ENCODE measurements at places on chromosomes 5 and 9.

DNA sequence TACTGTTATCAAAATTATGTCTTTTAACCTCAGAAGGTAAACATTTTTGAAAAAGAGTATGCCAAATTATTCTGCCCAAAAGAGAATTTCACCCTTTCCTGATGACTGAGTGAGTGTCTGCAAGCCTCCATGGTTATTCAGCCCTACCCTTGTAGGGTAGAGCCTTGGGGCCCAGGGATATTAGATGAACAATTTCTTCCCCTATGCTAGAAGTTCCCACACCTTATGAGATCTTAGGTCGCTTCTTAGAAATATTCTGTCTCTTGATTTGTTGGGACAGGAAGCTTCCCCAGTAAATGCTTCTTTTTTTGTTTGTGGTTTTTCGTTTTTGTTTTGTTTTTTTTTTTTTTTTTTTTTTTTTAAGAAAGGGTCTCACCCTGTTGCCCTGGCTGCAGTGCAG is 3.1 kb downstream of the CRB2 start:
- no peak for DNase-seq

DNA sequence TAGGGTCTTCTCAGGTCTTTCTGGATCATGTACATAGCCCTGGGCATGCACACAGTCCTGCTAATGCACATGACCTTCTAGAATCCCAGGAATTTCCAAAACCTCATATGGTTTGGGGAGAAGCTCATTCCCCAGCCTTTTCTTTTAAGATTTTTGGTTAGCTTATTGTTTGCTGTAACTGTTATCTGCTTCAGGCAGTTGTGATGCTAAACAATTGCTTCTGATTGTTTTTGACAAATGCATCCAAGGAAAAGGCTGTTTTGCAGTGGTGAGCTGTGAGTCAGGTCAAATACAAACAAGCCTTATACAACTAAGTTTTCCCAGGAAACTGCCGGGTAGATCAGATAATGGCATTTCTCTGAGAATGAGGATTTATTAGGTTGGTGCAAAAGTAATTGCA is 32.7 kb downstream of the SMC5 start:
- DNase-seq = no peak

DNA sequence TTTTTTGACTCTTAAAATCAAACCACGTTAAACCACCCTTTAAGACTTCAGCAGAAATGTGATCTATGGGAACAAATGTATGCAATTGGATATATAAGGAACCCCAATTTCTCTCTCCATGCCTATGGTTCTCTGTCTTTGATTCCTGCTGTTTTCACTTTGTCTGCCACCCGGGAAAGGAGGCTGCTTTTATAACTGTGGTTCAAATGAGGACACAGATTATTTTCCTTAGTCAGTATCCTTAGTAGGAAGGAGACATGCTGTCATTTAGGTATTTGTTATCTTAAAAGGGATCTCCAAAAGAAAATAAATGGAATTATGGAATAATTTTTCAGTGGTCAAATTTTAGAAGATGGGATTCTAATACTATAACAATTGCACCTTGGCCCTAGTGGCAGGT is 176.1 kb upstream of the NREP start:
- DNase-seq = no peak

DNA sequence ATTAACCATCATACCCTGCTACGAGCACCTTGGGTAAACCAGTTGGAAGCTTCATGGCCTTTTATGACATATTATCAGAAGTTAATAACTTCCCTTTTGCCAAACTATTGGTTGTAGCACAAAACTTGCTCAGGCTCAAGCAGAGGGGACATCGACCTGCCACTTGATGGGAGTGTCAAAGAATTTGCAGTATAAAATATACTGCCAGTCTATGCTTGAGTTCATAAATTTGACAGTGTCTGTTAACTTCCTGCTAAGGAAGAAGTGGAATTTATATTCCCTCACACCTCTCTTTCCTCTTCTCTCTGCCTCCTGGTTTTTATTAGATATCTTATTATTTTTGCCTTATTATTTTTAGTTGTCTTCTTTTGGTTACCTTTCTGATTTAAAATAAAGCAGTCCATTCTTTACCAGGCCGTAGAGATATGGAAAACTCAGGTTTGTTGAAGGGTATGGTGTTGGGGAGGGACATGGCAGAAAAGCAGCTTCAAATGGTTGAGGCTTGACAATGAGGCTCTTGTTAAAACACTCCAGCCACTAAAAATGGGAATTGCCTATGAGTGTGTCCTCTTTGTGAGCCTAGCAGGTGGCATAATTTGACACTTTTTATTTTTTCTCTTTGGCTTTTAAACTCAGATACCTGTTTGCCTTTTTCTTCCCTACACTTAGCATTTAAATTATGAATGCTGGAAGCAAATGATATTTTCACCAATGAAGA is 298.0 kb downstream of the DOCK8 start:
- DNase-seq = no peak

- DNase-seq = no peak
Measured at GRCh38 chr5:176719113-176719739, 71.9 kb downstream of the TSPAN17 start.

- DNase-seq = no peak
Measured at GRCh38 chr9:128408963-128409431, 11.7 kb upstream of the CERCAM start.

DNA sequence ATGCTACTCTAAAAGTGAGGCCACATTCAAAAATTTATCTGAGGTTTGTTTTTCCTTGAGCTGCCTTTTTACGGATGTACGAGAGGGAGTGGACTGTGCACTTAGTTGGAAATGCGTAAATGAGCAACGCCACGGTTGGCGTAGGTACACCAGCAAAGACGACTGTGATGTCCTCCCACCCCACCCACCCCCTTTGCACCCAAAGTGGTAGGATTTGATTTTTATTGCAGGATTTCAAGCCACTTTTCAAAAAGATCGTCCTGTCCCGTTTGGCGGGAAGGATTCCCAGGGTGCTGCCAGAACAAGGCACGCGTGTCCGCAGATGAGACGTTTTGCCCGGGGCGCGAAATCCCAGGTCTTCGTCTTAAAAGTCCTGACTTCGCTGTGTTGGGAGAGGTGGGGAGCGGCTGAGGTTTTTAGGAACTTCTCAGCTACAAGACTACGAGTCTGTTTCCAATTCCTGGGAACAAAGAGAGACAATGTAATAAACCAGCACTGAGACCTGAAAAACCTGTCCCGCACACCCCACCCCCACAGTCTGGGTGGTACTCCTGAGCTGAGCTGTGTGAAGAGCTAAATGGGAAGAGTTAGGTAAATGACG is 1.0 kb upstream of the TLE1 start:
- DNase-seq = no peak

- DNase-seq = no peak
Measured at GRCh38 chr5:54663866-54664265, 146.3 kb downstream of the SNX18 start.
